ENCODE measurements at places on chromosomes 2 and 18. TPM values are rescaled to one million over a fixed set of nuclear protein-coding genes. Genes with fewer than 3 reads are reported as not detected.
A peak's percentile ranks its signal among the peaks of the same experiment; 100 is the strongest.

Gene CENPA
- total RNA-seq, result not detected

Gene CNGA3
- total RNA-seq, result not detected

Gene KIAA2012
- total RNA-seq, result not detected

Gene ANKRD62
- total RNA-seq, result not detected

Gene MAP3K20
- 45.9 TPM for total RNA-seq

Gene CFAP53
- total RNA-seq, result 0.35 TPM

Gene PAX3
- total RNA-seq, result not detected

Gene KCNG3
- total RNA-seq, result not detected

Gene LINC00305
- not detected for total RNA-seq

Gene GTF2A1L
- total RNA-seq, result 1.6 TPM

Gene COL4A3
- total RNA-seq, result 36.7 TPM

DNA sequence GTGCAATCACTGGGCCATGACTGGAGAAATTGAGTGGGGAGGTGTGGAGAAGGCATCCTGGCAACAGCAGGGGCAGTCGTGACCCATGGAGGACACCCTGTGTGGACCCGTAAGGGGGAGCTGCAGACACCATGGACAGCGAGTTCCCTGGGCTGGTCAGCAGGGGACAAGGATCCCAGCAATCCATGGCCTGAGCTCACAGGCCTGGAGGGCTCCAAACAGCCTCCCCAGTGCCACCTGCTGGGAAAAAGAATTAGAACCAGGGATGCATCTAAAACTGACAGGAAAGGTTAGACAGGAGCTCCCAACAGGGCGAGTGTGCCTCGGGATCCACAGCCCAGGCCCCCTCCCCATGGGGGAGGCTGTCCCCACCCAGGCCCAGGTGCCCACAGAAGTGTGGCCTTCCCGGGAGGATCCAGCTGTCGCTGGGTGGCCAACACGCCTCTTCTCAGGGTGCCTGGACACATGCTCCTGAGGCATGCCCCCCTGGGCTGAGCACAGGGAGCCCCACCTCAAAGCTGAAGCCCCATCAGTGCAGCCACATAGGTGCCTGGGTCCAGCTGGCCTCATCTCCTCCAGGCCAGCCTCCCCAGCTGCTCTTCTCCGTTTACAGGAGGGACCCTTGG is 20.5 kb upstream of the KIF1A start:
- H3K27me3 ChIP-seq, result no peaks in the 10 kb centered on the region
- H3K4me1 ChIP-seq, result peaks cover 9% of the 10 kb centered on the region
- no peak overlapping the region for H3K4me3 ChIP-seq
- DNase-seq, result no peak

DNA sequence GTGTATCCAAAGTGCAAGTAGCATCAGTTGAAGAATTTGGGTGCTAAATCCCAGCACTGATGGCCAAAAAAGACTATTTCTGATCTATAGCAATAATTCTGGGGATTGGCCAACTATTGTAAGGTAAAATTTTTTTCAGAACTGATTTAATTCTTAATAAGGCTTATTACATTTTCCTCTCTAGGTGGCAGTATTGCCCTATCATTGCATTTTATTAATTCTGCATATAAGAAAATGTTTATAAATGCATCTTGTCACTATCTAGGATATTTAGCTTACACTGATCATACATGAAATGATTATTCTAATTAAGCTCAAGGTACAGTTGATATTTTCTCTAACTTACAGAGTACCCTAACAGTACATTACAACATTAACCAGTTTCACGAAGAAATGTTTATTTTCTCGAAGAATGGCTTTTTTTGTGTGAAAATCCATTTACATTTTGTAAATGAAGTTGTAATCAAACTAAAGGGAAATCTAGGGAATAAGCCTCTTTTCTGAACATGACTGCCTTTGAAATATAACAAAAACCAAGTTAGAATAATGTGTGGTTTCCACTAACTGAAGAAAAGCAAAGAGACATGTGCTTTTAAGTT is 11.0 kb downstream of the TTN start:
- H3K27me3 ChIP-seq, result no peaks in the 10 kb centered on the region
- H3K4me1 ChIP-seq, result no peaks in the 10 kb centered on the region
- H3K27ac ChIP-seq, result no peak overlapping the region
- DNase-seq, result no peak
- H3K4me3 ChIP-seq, result no peak overlapping the region
- H3K36me3 ChIP-seq, result no peaks in the 10 kb centered on the region

GRCh38 chr2:197838579-197838978 is 34.2 kb downstream of the PLCL1 start:
- H3K27ac ChIP-seq, result peak overlapping the region; percentile 24
- H3K27me3 ChIP-seq, result no peaks in the 10 kb centered on the region
- H3K4me1 ChIP-seq, result peaks cover 16% of the 10 kb centered on the region

DNA sequence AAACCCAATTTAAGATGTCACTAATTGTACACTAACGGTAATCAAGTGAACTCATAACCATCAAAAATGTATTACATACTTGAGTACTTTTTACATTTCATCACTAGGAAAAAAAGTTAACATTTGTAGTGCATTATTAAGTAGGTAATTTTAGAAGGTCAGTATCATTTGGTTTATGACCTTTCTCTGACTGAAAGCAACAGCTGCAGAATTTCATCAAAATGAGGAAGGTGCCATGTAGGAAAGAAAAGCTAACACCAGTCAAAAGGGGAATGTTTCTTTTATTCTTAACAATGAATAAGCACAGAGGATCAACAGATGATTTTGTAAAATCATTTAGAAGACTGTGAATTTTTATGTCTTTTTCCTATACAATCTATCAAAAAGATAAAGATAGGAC is 79.0 kb downstream of the PIGN start:
- H3K4me3 ChIP-seq, result no peak overlapping the region
- H3K27ac ChIP-seq, result no peak overlapping the region
- DNase-seq, result no peak
- peaks cover 12% of the 10 kb centered on the region for H3K4me1 ChIP-seq
- H3K36me3 ChIP-seq, result no peaks in the 10 kb centered on the region

DNA sequence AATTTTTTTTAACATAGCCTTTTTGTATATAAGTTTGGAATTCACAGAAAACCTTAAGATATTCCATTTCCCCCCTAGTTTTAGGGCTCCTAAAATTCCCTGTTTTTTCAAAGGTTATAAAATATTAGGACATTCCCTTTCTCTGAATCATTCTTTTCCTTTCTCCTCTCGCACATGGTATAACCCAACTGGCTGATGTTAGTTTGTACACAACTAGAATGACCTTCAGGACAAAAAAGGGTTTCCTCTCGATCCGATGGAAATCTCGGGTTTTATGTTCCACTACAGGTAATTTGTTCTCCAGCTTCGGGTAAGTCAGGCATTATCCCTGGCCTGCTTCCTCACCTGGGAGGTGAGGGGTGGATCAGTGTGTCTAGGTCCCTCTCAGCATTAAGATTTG is 215.1 kb downstream of the LDLRAD4 start:
- peaks cover 35% of the 10 kb centered on the region for H3K4me1 ChIP-seq
- H3K4me3 ChIP-seq, result no peak overlapping the region
- DNase-seq, result no peak
- H3K27me3 ChIP-seq, result no peaks in the 10 kb centered on the region

GRCh38 chr18:34695310-34695709 is 14.8 kb upstream of the DTNA start:
- no peaks in the 10 kb centered on the region for H3K27me3 ChIP-seq
- H3K4me1 ChIP-seq, result peaks cover 10% of the 10 kb centered on the region
- no peaks in the 10 kb centered on the region for H3K36me3 ChIP-seq

DNA sequence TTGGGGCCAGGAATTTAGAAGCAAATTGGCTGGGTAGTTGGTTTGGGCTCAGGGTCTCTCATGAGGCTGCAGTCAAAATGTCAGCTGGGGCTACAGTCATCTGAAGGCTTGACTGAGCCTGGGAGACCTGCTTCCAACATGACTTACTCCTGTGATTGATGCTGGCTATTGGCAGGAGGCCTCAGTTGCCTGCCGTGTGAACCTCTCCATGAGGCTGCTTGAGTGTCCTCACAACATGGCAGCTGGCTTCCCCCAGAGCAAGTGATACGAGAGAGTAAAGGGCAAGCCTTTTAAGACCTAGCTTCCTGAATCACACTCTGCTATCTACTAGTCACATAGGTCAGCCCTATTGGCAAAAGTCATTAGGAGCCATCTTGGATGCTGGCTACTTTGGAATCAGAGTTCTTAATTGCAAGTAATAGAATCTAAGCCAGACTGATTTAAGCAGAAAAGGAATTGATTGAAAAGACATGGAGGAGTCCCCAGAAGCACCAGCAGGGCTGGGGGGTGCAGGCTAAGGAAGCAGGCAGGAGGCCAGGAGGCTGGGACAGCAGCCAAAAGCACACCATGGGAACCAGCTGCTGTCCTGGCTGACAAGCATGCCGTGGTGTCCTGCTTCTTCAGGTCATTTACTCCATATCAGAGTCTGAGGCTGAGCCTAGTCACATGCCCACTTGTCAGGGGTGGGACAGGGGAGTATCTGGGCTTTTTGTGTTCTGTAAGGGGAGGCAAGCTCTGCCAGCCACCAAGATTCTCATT is 7.8 kb upstream of the GIGYF2 start:
- no peak overlapping the region for H3K4me3 ChIP-seq
- no peak overlapping the region for H3K27ac ChIP-seq
- H3K36me3 ChIP-seq, result no peaks in the 10 kb centered on the region
- no peak for DNase-seq

DNA sequence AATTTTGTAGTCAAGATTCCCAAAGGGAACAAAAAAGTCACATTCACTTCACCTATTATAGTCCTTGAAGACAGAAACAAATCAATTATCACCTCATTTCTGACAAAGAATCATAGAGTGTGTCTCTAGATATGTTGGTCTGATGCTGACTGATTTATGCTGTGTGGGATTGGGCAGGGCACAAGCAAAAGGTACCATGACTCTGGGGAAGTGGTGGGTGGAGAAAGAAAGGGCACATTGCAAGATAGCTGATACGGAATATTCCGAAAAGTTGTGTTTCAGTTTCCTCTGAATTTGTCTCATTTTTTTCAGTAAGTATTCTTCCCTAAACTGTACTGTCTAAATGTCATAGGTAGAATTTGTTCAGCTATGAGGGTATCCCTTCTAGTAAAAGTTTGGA is 268.0 kb downstream of the MREG start:
- H3K4me1 ChIP-seq, result peaks cover 34% of the 10 kb centered on the region
- no peak for DNase-seq
- no peaks in the 10 kb centered on the region for H3K36me3 ChIP-seq
- no peaks in the 10 kb centered on the region for H3K27me3 ChIP-seq
- H3K4me3 ChIP-seq, result no peak overlapping the region

- no peaks in the 10 kb centered on the region for H3K36me3 ChIP-seq
- H3K27ac ChIP-seq, result no peak overlapping the region
- no peak overlapping the region for H3K4me3 ChIP-seq
Measured at GRCh38 chr2:120404941-120405758, 59.2 kb downstream of the INHBB start.

- peak within 1 kb of the TSS; percentile 61 for H3K4me3 ChIP-seq
- no peak within 1 kb of the TSS for H3K27ac ChIP-seq
- H3K36me3 ChIP-seq, result no peaks in the 10 kb centered on the region
- H3K27me3 ChIP-seq, result peaks cover 5% of the 10 kb centered on the region
- H3K4me1 ChIP-seq, result peaks cover 14% of the 10 kb centered on the region
- no peak for DNase-seq
Measured at GRCh38 chr2:110732422-110733413, at the start of gene ACOXL. ACOXL (plus strand) TSS chr2:110732573; CDS start chr2:110768390, 35,817 bp downstream.

- H3K4me3 ChIP-seq, result no peak overlapping the region
- H3K27me3 ChIP-seq, result no peaks in the 10 kb centered on the region
- no peaks in the 10 kb centered on the region for H3K36me3 ChIP-seq
- H3K27ac ChIP-seq, result no peak overlapping the region
Measured at GRCh38 chr2:1793868-1794445, 49.6 kb upstream of the PXDN start.

- H3K27ac ChIP-seq, result no peak overlapping the region
- H3K4me3 ChIP-seq, result no peak overlapping the region
- H3K36me3 ChIP-seq, result peaks cover 6% of the 10 kb centered on the region
- no peaks in the 10 kb centered on the region for H3K27me3 ChIP-seq
- no peak for DNase-seq
- peaks cover 7% of the 10 kb centered on the region for H3K4me1 ChIP-seq
Measured at GRCh38 chr2:233501198-233502076, 65.1 kb downstream of the USP40 start.

- H3K4me3 ChIP-seq, result no peak overlapping the region
- no peaks in the 10 kb centered on the region for H3K36me3 ChIP-seq
Measured at GRCh38 chr18:60966876-60967275, 366.4 kb upstream of the CDH20 start.

DNA sequence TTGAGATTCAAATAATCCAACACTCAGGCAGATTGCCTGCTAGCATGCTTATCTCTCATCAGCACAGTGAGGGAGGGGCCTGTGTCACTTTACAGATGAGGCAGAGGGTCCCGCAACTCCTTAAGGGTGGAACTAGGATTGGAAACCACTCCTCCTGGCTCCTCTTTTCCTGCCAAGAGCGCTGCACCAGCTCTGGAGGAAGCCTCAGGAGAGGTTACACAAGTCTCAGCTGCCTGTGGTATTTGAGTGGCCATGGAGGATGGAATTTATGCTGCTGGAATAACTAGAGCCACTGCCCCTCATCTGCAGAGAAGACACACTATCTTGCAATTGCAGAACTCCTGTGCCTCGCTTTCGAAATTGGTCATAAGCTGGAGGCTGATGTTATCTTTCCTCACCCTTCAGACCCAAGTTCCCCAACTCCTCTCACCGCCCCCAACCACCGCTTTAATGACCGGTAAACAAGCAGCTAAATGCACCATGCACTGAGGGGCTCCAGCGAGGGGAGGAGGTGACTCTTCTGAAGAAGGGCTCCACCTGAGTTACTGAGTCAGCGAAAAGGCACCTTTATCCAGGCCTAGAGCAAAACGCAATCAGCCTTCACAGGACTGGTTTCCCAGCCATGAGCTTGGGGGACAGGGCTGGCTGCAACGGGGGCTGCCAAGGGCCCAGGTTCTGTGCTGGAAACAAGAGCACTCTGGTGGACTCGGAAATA is 245.8 kb downstream of the SOX11 start:
- H3K4me1 ChIP-seq, result no peaks in the 10 kb centered on the region
- DNase-seq, result no peak
- no peak overlapping the region for H3K27ac ChIP-seq
- no peaks in the 10 kb centered on the region for H3K27me3 ChIP-seq

GRCh38 chr18:75548353-75548905 is 120.9 kb upstream of the SMIM21 start:
- no peak for DNase-seq
- H3K4me1 ChIP-seq, result no peaks in the 10 kb centered on the region

- H3K36me3 ChIP-seq, result no peaks in the 10 kb centered on the region
- DNase-seq, result no peak
- no peak overlapping the region for H3K27ac ChIP-seq
- no peak overlapping the region for H3K4me3 ChIP-seq
Measured at GRCh38 chr2:1718339-1719220, 25.7 kb downstream of the PXDN start.

GRCh38 chr2:221981912-221982470 is 316.8 kb downstream of the PAX3 start:
- no peaks in the 10 kb centered on the region for H3K4me1 ChIP-seq
- H3K4me3 ChIP-seq, result no peak overlapping the region
- H3K27me3 ChIP-seq, result no peaks in the 10 kb centered on the region
- H3K27ac ChIP-seq, result no peak overlapping the region

- H3K4me3 ChIP-seq, result no peak overlapping the region
- H3K4me1 ChIP-seq, result no peaks in the 10 kb centered on the region
- no peak for DNase-seq
- no peaks in the 10 kb centered on the region for H3K27me3 ChIP-seq
Measured at GRCh38 chr2:182666674-182667314, 49.3 kb upstream of the DNAJC10 start.

Measured in thoracic aorta (tissue), 2 donors.